DND-41 (cell line): ENCODE measurements at places on chromosomes 1 and 21.
A peak's percentile ranks its signal among the peaks of the same experiment; 100 is the strongest.

- no peak for DNase-seq
Observed at GRCh38 chr1:162919034-162919433, 58.1 kb upstream of the CCDC190 start.

DNA sequence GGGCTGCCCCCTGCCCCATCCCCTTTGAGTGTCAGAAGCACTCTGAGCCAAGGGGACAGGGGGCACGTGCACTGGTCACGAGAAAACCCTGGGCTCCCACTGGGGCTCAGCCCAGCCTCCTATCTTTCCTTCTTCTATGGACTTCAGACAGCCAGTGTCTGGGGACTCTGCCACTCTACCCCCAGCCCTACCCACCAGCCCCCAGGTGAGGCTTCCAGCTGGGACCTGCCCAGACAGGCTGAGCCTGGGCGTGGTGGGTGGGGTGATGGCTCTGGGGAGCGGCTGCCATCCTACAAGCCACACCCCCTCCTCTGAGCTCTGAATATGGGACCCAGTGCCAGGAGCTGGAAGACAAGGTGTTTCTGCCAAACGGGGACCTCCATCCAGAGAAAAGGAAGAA is 8.0 kb upstream of the SFN start:
- no peak for DNase-seq

- no peak for DNase-seq
Observed at GRCh38 chr1:183710734-183711133, 57.6 kb upstream of the APOBEC4 start.

GRCh38 chr1:43995984-43996732 is 4.8 kb downstream of the CCDC24 start:
- no peak for DNase-seq

- no peak for DNase-seq
Observed at GRCh38 chr1:61748566-61748965, 6.3 kb downstream of the PATJ start.

DNA sequence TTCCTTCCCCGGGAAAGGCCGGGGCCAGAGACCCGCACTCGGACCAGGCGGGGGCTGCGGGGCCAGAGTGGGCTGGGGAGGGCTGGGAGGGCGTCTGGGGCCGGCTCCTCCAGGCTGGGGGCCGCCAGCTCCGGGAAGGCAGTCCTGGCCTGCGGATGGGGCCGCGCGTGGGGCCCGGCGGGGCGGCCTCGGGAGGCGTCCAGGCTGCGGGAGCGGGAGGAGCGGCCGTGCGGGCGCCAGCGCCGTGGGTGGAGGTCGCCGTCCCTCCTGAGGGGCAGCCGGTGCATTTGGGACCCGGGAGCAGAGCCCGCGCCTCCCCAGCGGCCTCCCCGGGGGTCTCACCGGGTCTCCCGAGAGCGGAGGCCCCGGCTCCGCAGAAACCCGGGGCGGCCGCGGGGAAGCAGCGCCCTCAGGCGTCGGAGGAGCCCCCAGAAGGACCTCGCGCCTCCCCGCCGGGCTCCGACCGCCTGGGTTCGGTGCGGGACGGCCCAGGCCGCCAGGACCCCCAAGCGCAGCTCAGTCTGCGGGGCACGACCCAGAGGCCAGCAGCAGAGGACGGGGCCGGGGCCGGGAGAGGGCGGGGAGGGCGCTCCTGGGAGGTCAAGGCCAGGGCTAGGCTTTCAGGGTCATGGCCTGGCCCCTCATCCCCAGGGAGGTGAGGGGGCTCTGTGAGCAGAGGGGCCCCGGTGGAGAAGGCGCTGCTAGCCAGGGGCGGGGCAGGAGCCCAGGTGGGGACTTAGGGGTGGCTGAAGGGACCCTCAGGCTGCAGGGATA is 7.2 kb upstream of the SLX9 start:
- peak; percentile 56 for DNase-seq

DNA sequence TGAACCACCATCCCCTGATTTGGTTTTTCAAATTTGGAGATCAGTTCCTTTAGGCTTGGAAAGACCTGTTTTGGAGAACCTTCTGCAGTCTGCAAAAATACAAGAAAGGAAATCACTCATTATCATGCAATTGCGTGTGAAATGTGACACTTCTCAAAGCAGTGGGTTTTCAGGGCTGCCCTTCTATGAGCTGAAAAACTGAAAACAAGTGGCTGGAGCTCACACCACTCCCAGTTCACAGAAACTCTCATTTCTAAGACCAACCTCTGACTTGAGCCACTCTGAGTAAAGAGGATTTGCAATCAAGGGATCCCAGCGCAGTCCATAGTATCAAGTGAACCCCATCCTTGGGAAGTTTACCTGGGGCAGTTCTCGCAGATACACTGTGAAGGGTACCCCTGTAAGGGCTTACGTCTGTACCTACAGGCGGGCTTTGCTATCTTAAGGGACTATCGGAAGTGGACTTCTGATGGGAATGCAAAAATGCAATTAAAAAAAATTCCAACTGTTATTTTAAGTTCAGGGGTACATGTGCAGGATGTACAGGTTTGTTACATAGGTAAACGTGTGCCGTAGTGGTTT is 12.8 kb downstream of the SH2D1B start:
- DNase-seq: no peak

- no peak for DNase-seq
Observed at GRCh38 chr1:59481881-59482505, 185.1 kb downstream of the FGGY start.

- no peak for DNase-seq
Observed at GRCh38 chr1:165241952-165242351, 114.6 kb downstream of the LMX1A start.

GRCh38 chr1:202786804-202787203 is 21.4 kb downstream of the KDM5B start:
- DNase-seq: no peak

DNA sequence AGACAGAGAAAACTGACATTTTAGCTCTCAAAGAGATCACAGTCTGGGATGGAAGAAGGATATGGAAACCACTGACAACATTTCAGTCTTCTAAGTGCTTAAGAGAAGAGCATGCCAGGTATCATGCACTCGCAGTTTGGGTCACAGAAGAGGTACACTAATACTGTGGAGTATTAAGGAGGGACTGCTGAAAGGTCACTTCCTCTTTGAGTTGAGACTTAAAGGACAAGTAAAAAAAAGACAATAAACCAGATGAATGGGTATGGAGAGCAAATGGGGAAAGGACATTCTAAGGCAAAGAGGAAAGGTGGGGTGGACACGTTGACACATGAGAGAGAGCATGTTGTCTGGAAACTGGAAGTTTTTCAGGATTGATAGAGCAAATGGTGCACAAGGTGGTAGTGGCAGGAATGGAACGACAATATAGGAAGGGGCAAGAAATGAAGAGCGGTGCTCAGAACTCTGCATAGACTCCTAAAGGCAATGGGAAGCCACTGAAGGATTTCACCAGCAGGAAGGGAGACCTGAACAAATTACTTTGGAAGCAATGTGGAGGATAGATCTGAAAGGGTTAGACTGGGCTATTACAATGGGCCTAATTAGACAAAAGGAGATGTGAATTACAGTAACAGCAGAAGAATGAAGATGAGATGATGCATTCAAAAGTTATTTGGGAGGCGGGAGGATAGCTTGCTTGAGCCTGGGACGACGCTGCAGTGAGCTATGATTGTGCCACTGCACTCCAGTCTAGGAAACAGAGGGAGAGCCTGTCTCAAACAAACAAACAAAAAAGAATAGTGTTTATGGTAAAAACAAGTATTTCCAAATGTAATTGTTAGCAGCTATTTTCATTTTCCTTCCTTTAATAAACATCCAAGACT is 11.1 kb downstream of the DIPK1A start:
- no peak for DNase-seq

DNA sequence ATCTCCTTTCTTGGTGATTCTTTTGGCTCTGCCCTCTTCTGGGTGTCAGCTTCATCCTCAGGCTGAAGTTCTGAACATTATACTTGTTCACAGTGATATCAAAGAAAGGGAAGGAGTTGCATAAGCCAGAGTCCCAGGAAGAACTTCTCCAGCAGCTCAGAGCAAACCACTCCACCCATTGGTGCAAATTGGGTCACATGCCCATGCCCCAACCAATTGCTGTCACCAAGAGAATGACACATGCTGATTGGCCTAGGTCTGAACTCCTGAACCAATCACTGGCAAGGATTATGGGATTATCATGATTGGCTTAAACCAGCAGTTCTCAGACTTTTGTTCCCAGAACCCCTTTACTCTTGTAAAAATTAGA is 256.5 kb upstream of the TMEM51 start:
- DNase-seq: peak; percentile 26

DNA sequence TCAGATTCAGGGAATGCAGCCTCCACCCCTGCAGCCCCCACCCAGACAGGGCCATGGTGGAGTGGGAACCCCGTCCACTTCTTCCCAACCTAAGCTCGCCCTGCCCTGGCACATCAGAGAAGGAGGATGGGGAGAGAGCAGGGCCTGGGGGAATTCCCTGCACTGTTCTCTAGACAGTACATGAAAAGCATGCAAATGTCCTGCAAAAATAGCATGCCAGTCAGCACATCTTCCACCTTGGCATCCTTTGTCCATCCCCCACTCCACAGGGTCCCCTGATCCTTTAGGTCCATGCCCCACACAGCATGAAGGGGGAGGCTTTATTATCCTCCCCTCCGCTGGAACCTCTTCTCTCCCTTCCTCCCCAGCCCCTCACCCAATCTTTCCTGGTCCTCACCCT is 35.0 kb upstream of the RD3 start:
- DNase-seq: no peak

GRCh38 chr1:173193639-173194038 is 13.5 kb downstream of the TNFSF4 start:
- no peak for DNase-seq

- no peak for DNase-seq
Observed at GRCh38 chr1:32012709-32013385, 821 bp upstream of the KHDRBS1 start.

GRCh38 chr1:20093940-20094391 is 24.0 kb downstream of the PLA2G5 start:
- DNase-seq: no peak

GRCh38 chr1:157162345-157162744 is 24.1 kb upstream of the ETV3 start:
- DNase-seq: no peak

- DNase-seq: no peak
Observed at GRCh38 chr1:219152751-219153150, 20.9 kb upstream of the LYPLAL1 start.

GRCh38 chr21:45788637-45789506 is 145.3 kb downstream of the PCBP3 start:
- no peak for DNase-seq

- no peak for DNase-seq
Observed at GRCh38 chr1:58392083-58392482, 154.4 kb downstream of the OMA1 start.

GRCh38 chr1:199667089-199667488 is 360.4 kb upstream of the NR5A2 start:
- no peak for DNase-seq

DNA sequence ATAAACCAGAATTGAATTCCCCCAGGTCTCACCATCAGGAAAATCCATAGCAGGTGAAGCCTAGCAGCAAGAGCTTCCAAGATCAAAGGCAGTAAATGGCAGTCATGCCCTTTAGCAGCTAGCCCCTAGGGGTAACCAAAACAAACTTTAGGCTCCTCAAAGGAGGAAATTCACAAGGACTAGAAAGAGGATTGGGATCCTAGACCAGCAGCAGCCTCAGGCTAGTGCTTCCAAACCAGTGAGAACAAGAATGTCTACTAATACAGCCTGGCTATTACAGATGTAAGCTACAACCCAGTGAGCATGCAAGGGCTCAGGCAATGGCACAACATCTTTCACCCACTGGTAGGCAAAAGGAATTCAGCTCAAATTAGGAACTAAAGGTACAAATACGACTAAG is 11.1 kb upstream of the RIMKLA start:
- DNase-seq: no peak

GRCh38 chr1:101185421-101185820 is 51.4 kb upstream of the S1PR1 start:
- no peak for DNase-seq

DNA sequence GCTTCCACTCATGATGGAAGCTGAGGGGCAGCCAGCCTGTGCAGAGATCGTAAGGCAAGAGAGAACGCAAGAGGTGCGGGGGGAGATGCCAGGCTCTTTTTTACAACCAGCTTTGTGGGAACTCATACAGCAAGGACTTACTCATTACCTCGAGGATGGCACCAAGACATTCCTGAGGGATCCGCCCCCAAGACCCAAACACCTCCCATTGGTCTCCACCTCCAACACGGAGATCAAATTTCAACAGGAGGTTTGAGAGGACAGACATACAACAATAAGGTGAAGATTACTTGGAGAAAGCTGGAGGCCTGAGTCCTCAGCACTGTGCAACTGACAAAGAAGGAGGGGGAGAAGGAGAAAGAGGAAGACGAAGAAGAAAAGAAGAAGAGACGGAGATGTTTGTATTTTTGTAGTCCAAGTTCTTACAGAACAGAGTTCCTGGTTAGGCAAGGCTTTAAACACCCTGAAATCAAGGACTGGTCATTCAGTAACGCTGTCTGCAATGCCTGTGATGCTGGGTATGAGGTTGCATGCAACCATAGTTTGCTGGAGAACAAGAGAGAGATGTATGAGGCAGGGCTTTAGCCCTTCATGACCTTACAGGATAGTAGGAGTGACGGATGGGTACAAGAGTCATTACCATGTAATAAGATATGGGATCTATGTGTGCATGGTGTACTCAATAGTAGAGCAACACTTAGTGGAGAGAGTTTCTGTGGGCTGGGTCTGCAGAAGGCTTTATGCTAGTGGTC is 19.7 kb upstream of the GALNT2 start:
- DNase-seq: no peak

DNA sequence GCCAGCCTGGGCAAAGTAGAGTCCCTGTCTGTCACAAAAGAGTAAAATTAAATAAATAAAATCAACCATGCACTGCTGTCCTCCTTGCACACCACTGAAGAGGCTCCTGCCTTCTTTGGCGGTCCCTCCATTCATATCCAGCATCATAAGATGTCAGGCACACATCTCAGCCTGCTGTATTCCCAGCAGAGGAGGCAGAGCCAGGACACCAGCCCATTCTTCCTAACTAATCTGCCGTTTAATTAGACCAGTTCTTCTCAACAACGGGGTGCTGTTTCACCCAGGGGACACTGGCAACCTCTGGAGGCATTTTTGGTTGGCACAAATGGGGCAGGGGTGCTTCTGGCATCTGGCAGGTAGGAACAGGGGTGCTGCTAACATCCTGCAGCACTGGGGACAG is 119.7 kb downstream of the ETS2 start:
- no peak for DNase-seq

DNA sequence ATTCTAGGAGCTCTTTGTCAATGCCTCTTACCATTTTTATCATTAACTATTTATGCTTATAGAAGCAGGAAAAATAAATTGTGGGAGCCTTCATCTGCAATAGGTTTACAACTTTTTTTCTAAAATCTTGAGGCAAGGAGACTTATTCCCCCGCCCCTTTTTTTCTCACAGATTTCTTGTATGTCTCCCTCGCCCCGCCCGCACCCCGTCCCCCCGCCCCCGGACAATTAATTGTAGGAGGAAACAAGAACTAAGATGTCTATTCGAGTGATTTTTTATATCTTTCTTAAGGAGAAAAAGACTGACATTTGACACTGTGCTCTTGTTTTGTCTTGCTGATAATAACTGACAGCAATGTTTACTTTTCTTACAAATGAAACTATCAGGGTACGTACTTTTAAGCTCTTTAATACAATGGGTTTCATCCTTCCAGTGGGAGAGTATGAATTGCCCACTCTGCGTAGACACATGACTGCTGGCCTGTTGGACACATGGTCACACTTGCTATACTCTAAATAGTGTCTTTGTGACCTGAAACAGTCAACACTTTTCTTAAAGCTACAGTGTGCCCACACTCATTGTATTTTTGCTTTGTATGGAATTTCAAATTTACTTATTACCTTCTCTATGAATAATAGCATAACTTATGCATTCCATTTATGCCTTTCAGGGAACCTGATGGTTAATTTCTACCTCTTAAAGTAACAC is 1.5 kb upstream of the IVNS1ABP start:
- no peak for DNase-seq

GRCh38 chr1:44144962-44145756 is 3.7 kb upstream of the KLF18 start:
- no peak for DNase-seq
